SHP77 treated with DMSO at 0.1 percent for 48 hours (cell line): ENCODE measurements at places on chromosomes 3 and 15.

- DNase-seq: no peak
Observed at GRCh38 chr3:141660614-141660947, 77.5 kb upstream of the RNF7 start.

- DNase-seq: no peak
Observed at GRCh38 chr15:64034519-64034918, 11.8 kb downstream of the DAPK2 start.

GRCh38 chr15:41659855-41660234, 360 bp upstream of the MGA start:
- DNase-seq: no peak

- DNase-seq: no peak
Observed at GRCh38 chr3:173510565-173510964, 113.0 kb downstream of the NLGN1 start.

DNA sequence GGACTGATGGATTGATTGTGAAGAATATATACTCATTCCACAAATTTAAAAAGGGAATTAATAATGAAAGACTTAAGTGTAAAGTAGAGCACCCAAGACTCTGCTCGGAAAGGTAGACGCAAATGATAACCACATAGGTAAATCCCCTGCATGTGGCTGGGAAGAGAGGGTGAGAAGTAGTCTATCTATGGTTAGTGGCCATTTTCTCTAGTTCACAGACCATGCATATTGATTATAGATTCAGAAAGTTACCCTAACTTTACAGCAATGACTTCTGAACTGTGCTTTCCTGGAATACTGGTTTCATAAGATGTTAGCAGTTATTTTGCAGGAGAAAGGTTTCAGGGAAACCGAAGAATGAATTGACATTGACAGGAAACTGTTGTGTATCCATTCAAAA, 51.7 kb downstream of the CASR start:
- no peak for DNase-seq

GRCh38 chr15:98958076-98958475, 49.5 kb downstream of the PGPEP1L start:
- no peak for DNase-seq

GRCh38 chr15:31206386-31207181, 105.1 kb upstream of the TRPM1 start:
- no peak for DNase-seq

GRCh38 chr3:133866141-133866540, 29.5 kb downstream of the RAB6B start:
- DNase-seq: no peak
